Stimulated activated CD8-positive, alpha-beta memory T cell treated with anti-CD3 and anti-CD28 coated beads, Interleukin-2, amount 100 ng/mL, for 48 hours (primary cell): ENCODE measurements at places on chromosomes 6 and 20.

- no peak for DNase-seq
Measured at GRCh38 chr6:16546861-16547260, 214.4 kb downstream of the ATXN1 start.

DNA sequence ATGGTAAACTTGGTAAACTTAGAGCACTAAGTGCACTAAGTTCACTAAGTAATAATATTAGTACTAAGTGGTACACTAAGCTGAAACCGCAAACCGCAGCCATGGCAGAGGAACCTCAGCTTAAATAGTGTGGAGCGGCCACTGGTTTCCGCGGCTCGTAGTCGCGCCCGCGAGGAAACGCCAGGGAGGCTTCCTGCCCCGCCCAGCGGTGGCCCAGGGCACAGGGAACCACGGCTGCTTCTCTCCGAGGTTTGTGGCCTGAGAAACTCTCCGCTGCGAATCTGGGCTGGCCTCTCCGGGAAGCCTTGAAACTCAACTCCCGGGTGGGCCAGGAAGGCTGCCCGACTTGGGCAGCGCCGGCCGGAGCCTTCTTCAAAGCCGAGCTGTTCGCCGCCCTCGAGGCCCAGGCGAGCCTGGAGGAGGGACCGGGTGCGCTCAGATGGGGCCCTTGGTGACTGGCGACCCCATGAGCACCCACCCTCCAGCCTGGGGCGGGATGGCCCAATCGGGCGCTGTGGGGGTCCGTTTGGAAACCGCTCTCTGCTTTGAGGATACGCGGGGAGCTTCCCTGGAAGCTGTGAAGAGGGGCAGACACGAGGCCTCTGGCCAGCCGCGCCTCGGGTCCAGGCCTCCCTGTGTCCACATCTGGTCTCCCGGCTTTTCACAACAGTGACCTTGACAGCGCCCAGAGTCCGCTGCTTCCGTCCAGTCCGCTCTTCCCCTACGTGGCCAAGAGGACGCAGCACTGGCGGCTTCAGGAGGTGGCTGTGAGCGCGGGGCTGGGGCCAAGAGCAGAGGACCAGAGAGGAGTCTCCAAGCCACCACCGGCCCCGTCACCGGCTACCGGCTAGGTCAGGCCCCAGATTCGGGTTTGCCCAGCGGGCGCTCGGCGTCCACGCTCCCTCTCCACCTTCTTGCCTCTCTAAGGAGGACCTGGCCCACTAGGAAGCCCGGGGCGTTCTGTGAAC lies 25.4 kb upstream of the HLA-E start:
- DNase-seq = peak; percentile 58

- DNase-seq = no peak
Measured at GRCh38 chr6:121880831-121881230, 445.4 kb downstream of the GJA1 start.

GRCh38 chr6:79170431-79170830 lies 64.1 kb downstream of the HMGN3 start:
- DNase-seq = no peak

- DNase-seq = no peak
Measured at GRCh38 chr20:43477193-43477592, 19.5 kb downstream of the SRSF6 start.

- DNase-seq = no peak
Measured at GRCh38 chr6:108051481-108051880, 23.1 kb downstream of the OSTM1 start.

DNA sequence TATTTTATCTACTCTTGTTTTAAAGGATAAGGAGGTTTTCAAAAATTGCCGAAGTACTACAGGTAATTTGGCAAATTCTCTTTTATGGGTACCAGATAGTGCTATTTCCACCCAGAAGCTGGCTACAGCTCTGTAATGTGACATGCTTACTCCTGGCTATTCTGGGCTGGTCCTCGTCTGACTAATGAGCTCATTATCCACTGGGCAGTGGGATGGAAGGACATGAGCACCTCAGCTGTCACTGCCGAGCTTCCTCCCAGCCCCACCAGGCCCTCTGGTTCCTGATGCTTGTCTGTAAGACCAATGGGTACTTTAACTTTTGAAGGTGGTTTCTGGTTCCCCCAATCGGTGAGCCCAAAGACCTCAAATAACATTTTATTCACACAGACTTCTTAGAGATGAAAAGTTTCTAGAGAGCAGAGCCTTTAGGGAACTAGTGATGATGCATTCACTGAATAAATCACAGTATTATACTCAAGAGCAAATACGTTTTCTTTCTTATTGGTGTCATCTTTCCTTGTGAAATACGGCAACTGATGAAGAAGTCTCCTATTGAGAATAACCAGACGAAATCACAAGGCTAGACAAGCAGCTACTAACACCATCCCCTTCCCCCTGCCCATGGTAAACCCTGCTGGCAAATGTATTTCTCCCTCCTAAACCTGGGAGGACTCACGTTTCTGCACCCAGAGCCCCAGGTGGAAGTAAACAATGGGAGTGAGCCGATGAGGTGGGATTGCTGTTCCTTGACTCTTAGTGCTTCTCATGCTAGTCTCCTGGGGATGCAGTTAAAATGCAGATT lies 80.8 kb downstream of the SLC22A3 start:
- no peak for DNase-seq

DNA sequence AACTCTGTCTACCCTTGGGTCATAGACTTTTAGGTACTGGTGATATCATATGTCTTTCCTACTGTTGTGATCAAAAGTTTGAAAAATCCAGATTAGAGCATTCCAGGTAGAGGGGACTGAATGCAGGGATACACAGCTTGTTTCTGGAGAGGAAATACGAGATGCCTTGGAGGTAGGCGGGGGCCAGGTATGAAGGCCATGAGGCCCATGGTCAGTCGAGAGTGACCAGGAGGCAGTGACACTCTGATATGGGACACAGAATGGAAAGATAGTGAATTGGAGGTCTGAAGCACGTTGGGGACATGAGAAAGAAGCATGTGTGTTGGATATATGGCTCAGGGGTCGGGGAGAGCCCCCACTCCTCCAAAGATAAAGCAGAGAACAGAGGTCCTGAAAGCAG lies 16.1 kb upstream of the SRSF3 start:
- no peak for DNase-seq

- DNase-seq = no peak
Measured at GRCh38 chr6:157107915-157108651, 215.2 kb downstream of the TMEM242 start.

- no peak for DNase-seq
Measured at GRCh38 chr6:69958978-69959377, 92.6 kb downstream of the COL19A1 start.

- DNase-seq = no peak
Measured at GRCh38 chr6:135944120-135944519, 92.6 kb downstream of the PDE7B start.

DNA sequence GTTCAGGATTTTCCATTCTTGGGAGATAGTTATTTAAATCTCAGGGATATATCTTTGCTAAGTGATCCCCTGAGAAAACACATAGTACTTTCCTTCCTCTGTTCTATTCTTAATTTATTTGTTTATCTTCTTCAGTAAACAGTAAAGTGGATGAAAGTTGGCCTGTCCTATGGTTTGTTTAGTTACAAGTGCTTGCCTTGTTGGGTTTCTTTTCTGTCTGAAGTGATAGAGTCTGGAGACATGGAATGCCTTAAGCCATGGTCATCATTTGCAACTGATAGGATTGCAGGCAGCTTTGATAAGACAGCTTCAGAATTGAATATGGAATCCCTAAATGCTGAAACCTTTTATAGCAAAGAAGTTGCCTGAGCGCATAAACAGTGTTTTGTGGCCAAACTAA lies 4.9 kb downstream of the ADGRG6 start:
- DNase-seq = no peak

DNA sequence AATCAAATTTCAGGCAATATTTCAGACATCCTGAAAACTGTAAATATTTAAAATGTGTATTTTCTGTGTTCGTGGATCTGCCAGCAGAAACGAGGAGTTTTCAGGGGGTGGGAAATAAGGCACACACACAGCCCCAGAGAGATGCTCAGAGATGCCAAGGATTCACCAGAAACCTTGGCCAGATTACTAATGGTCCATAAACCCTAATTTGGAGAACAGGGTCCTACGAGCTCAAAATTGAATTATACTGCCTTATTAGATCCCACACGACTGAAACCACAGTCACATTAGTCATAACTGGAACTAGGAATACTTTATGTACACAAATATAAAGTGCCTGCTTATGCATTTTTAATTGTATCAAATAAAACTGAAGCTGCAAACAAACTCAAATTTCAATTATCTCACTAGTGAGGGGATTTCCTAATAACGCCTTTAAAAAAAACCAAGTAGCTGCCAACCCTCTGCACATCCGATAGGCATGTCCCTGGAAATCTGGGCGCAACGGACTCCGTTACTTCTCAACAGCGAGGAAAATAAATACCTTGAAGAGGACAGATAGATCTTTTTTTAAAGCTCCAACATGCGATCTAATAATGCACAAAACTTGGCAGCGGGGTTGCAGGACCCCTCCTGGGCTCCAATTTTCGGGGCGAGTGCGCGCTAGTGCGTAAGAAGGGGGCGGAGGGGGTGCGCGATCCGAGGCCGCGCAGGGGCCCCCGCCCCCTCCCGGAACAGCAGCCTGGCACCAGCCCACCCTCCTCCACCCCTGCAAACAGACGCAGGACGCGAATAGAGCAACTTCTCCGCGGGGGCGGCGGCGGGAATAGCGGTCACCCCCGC lies 897 bp downstream of the CHD6 start:
- no peak for DNase-seq

- DNase-seq = no peak
Measured at GRCh38 chr6:13383328-13384163, 55.2 kb upstream of the TBC1D7 start.

DNA sequence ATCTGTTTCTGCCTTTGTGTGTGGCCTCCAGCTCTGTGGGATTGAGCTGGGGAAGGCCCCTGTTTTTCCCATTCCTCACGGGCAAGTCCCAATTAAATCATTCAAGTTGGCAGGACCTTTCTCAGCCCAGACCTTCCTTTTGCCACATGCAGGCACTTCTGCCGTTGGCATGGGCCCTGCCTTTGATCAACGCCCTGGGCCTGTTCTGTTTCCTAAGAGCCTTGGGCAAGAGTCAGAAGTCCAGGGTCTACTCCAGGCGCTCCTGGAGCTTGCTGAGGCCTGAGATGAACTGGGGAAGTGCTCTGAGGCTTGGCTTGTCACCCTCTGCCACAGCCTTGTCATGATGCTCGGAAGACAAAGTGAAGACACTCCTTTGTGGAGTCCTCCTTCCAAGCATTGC lies 7.1 kb downstream of the IP6K3 start:
- DNase-seq = no peak

DNA sequence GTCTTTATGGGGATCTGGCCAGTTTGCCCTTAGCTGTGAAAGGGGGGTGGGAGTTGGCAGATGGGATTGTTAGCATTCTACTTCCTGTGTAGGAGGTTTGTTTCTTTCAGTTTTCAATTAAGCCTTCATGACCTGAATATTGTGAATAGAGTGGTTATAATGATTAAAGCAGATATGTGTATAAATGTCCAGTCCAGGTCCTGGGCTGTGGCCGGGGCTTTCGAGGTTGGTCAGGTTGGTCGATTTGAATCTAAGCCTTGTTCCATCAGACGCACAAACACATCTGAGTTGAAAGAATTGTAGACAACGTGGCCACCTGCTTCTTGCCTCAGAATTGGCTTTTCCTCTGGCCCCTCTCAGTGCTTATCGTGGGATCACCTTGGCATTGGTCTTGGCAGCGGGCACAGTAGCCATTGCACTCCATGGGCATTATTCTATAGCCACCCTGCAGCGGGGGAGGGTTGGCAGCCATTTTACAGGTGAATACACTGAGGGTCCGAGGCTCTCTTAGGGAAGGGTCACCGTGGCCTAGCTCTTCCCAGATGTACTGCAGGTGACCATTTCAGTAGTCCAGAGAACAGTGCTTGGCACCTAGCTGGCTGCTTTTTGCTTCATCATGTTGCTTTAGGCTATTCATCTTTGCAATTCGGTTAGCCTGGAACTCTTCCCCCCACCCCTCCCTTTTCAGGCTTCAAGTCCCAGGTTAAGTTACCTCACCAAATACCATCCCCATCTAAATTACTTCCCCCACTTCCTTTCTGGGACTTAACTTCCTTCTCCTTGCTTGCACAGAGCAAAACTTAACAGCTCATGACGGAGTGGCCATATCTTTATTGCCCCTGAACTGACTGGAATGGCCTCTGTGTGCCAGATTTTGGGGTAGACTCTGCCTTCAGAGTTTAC lies 1.1 kb downstream of the RNF114 start:
- DNase-seq = no peak

DNA sequence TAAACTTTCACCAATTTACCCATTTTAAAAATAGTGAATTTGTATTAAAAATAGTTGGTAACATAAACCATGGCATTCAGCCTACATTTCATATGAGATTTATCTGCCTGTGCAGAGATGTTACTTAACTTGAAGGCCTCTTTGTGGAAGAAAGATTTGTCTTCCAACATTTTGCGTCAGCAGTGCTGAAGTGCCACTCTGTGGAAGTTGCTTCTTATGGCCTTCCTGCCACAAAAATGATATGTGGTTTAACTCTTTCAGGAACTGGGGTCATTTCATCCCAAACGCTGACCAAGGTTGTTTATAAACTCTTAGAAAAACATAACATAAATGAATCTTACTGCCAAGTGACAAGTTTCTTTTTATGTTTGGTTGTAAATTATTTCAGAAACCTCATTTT lies 246.8 kb downstream of the ARID1B start:
- no peak for DNase-seq

GRCh38 chr20:53385941-53386767 lies 207.5 kb downstream of the ZNF217 start:
- DNase-seq = no peak

- DNase-seq = no peak
Measured at GRCh38 chr20:43531091-43531443, 23.6 kb downstream of the L3MBTL1 start.

GRCh38 chr6:41122918-41123317 lies 31.2 kb downstream of the TREML1 start:
- DNase-seq = no peak

- no peak for DNase-seq
Measured at GRCh38 chr20:51159303-51159702, 136.4 kb upstream of the KCNG1 start.

- DNase-seq = no peak
Measured at GRCh38 chr6:25404693-25405169, 125.6 kb downstream of the CARMIL1 start.

GRCh38 chr20:47346172-47346571 lies 10.3 kb downstream of the ZMYND8 start:
- DNase-seq = no peak

DNA sequence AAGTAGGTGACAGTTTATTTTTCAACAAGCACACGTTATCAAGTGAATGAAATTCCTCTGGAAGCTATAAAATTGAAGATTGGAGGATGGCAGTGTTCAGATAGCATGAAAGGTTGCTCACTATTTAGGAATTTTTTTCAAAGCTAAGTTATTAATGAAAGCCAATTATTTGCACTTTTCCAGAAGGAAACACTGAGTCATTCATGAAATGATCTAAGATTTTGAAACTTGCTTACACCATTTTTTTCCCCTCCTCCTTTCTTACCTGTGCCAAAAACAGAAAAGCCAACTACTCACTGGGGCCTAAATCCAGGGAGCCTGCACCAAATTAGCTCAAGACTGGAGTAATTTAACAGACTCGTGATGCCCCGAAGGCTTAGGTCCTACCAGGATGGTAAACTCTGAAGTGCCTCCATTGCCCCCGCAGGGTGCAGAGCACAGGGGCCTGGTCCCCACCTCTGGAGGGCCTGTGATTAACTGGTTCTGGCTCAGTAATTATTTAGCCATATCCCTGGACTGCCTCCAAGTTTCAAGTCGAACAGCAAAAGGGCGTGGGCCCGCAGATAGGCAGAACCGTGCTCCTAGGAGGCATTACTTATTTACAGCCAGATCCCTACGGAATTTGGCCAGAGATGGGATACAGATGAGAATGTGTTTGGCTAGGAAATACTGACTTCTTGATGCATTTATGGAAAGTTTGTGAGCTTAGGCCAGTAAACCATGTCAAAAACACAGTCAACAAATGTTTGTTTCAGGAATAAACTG lies 28.0 kb upstream of the ZNF217 start:
- DNase-seq = no peak

GRCh38 chr6:140319209-140319608 lies 944.8 kb upstream of the CITED2 start:
- DNase-seq = no peak
